ENCODE measurements at places on chromosomes 5 and 9.
A peak's percentile ranks its signal among the peaks of the same experiment; 100 is the strongest.

DNA sequence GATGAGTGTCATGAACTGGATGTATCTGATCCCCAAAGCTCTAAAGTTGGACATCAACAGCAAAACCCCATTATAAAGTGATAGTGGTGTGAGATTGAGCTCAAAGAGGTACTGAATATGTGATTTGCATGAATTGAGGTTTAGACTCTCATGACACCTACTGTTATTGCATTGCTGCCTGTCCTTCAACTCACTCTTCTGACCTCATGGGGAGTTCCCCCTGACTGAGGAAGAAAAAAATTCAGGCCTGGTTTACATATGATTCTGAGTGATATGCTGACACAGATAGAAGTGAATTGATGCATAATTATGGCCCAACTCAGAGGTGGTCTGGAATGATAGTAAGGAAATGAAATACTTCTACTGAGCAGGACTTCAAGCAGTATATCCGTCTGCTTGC, 76.2 kb upstream of the CHD1 start:
- DNase-seq, result no peak

DNA sequence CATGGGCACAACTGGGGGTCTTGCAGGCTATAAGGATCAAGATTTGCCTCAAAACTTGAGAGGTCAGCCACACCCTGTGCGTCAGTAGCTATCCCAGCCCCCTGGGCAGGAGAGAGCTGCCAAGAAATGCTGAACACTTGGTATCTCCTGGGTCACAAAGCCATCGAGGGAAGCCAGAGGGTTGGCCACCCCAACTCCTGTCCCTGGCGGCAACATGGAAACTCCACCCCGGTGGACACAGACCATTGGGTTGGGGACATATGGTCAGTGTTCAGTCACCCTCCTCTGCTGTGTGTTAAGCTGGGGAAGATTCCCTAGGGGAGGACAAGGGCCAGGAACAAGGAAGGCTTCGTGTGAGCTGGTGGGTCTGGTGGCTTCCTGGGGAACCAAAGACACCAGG, 140.6 kb downstream of the C5orf15 start:
- no peak for DNase-seq

GRCh38 chr5:100827481-100827889, 75.6 kb downstream of the ST8SIA4 start:
- no peak for DNase-seq

- DNase-seq, result no peak
Measured at GRCh38 chr5:143159031-143159430, 244.5 kb downstream of the NR3C1 start.

GRCh38 chr5:15159606-15160005, 288.0 kb upstream of the ANKH start:
- DNase-seq, result no peak

- no peak for DNase-seq
Measured at GRCh38 chr9:79014929-79015699, 556.7 kb upstream of the TLE4 start.

- DNase-seq, result peak; percentile 65
Measured at GRCh38 chr5:36690041-36690961, 83.9 kb downstream of the SLC1A3 start.

GRCh38 chr5:1655496-1656270, 131.9 kb upstream of the LPCAT1 start:
- DNase-seq, result no peak

DNA sequence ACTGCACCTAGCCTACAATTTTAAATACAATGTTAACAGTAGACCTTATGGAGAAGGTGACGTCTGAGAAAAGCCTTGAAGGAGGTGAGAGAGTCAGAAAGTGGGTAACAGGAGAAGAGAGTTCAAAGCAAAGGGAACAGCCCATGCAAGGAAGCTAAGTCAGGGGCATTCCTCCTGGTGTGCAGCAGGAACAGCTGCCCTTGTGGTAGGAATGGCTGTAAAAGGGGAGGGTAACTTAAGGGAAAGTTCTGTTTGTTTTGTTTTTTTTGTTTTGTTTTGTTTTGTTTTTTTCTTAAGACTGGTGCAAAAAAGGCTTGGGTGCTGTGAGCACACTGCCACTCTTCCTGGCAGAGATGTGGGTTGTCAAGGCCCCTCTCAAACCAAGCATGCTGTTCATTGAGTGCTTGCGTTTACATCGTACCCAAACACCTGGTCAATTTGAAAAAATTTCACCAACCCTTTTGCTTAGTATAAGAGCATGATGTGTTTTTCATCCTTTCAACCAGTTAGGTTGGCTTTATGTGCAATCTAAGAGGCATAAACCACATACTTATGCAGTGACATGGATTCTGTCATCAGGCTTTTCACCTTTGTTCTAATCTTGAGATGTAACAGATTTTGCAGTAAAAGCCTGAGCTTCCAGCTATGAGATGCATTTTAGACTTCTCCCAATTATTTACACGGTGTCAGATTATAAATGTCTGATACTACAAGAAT, 279.7 kb downstream of the GLIS3 start:
- DNase-seq, result no peak

DNA sequence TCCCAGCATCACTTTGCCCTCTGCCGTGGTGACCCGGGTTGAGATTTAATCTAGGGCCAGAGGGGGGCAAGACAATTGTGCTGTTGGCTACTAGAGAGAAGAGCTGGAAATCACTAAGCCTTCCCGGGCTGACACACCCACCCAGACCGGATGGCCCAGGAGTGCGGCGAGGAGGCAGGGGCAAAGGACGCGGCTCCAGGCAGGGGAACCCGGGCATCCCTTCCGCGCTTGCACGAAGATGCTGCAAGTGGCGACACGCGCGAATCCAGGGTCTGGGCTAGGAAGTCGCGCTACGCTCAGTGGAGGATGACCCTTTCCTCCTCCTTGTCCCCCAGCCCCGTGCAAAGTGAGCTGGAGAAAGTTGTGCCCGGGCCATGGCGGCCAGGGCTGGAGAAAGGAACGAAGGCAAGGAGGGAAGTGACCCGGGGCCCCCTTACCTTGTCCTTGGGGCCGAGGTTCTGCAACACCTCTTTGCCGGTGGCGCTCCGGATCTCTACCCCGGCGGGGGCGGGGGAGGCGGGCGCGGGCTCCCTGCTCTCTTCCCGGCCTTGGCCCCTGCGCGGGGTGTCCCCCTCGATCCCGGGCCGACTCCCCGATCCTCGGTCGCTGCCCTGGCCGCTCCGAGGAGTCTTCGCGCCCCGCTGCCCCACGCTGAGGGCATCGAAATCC, 693 bp downstream of the DPYSL3 start:
- no peak for DNase-seq

DNA sequence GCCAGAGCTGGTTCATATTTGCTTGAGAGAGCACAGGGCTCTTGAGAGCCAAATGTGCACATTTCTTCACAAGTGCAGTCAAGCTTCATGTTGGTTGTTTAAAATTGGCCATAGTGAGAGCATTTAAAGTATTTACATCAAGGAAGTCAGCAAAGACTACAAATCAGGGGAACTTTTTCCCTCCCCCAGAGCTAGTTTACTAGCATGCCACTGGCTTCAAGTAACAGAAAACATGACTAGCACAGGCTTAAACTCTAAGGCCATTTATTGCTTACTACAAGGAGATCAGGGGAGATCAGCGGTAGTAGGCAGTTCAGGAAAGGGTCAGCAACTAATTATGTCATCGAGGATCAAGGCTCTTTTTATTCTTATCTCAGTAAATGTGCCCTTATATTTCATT, 11.0 kb upstream of the CCDC171 start:
- no peak for DNase-seq

DNA sequence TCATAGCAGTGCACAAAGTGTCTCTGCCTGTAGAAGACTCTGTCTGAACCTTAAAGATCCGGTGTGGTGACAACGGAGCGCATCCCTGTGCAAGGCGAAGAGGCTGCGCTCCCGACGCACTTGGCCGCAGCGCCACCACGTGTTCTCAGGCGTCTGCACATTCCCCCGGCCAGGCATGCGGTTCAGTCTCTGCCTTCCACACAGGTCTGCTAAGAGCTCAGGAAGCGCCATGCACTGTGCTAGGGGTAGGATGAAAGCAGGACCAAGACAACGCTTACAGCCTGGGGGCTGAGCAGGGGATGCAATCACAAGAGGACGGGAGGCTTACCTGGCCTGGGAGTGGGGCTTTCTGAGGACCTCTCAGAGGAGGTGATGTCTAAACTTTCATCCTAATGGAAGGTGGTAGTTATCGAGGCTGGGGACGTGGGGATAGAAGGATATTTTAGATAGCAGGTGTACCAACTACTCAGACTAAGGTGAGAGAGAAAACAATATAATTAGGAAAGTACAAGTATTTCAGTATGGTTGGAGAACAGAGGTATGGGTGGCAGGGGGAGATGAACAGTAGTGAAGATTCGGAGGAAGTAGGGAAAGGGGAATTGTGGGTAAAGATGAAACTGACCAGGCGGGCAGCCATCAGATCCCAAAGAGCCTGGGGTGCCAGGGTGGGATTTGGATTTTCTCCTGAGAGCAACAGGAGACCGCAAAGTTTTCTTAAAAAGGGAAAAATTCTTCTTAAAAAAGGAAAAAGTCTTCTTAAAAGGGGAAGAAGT, 13.3 kb downstream of the CAPSL start:
- DNase-seq, result peak; percentile 43

- no peak for DNase-seq
Measured at GRCh38 chr9:131194762-131195161, 69.4 kb downstream of the NUP214 start.

DNA sequence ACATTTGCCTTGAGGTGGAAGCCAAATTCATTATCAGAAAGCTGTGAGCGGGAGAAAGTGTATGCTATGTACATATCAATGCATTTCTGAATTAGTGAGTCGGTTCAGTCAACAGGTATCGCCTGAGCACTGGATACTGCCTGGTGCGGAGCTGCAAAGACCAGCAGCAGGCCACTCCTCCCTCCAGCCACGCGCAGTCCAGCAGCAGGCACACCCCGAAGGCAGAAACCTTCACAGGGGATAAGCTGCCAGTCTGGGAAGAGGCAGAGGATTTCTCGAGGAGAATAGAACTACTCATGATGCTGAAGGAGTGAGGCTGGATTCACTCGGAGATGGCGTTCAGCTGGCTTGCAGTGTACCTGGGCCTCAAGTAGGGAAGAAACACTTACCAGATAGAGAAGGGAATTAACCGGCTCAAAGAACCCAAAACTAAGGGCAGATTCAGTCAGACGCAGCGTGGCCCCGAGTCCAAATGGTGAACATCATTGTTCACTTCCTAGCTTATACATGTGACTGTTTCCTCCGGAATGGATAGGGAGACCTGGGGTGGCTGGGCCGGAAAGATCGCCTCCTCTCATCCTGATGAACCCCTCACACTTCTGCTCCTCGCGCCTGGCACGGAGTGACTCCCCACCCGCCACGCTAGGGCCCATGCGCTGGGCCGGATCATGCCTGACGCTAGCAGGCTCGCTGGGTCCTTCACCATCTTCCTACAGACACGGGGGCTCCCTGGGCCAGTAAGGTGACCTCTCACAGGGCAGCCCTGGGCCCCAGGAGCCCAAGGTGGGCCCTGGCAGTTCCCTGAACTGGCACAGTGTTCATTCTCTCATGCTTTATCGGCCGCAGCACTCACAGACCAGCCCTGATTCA, 78.1 kb upstream of the SPATA31C2 start:
- no peak for DNase-seq

DNA sequence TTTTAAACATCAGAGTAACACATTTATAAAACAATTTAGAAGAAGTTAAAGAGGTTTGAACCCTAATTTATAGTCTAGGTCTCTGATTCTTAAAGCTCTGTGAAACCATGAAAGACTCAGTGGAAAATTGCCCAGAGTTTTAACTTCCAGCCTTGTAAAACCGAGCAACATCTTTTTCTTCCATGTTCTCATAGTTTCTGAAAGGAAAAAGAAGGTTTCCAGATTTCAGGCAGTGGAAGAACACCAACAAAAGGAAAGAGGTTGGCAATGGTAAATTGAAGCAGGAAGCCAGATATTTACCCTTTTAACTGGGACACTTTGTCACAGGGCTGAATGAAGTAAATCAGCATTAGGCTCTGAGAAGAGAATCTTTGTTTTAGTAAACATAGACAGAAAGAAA, 1999.3 kb downstream of the MAT2B start:
- no peak for DNase-seq

DNA sequence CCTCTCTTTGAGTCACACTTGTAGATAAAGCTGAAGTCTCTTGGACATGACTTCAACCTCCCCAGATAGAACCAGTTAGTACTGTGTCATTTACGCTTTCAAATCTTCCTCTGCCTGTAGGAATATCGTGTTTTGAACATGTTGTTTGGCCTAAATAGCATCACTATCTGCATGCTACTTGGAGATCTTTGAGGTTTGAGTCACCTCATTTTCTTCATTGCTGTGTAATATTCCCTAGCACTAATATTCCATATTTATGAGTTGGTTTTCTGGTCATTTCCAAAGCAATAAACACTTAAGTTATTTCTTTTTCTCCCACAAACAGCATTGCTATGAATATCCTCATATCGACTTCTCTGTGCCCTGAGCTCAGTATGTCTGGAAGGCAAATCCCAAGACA, 100.3 kb downstream of the ROR2 start:
- no peak for DNase-seq

DNA sequence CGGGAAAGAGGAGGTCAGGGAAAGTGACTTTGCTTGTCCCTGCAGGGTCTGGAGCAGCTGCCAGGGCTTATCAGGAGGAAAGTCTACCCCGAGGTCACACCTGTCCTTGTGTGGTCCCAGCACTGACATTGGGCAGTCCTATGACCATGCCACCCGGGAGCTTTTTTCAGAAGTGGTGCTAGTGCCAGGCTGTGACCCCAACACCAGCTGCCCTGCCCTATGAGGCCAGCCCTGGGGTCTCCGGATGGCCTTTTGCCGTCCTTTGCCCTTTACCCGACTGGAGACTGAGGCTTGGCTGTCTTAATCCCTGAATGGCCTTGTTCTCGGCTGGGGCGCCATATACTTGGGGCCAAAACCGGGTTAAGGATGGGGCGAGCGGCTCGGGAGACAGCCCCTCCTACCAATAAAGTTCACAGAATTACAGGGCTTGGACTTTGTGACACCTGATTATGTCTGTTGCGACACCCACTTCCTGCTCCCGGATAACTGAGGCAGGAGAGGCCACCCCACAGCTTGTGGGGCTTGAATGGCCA, 22.2 kb upstream of the SLC9A3 start:
- no peak for DNase-seq

DNA sequence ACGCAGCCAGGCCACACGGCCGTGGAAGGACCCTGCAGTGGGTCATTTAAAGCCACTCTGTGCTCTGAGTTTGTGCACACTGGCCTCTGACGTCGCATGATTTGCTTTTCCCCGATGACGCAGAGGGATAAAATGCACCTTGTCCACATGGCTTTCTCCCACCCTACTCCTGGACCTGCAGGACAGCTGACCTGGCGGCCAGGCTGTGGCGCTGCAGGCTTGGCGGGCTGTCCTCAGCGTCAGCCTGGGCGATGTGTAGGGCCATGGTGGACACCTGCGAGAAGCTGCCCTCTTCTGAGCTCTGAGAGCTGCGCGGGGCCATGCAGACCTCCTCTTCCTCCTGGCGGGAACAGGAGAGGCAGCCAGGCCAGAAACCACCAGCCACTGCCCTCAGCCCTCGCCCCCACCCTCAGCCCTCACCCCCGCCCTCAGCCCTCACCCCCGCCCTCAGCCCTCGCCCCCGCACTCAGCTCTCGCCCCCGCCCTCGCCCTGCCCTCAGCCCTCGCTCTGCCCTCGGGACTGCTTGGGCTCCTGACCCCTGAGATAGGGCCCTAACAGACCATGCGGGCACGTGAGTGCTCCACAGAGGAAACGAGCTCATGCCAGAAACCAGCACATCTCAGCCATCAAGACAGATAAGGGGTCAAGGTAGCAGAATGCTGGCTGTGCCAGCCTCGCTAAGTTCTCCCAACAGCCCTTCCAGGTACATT, 20.0 kb upstream of the SCGB3A1 start:
- no peak for DNase-seq

GRCh38 chr9:124164811-124165210, 92.9 kb upstream of the NEK6 start:
- no peak for DNase-seq

GRCh38 chr9:76216161-76216649, 178.0 kb downstream of the RFK start:
- DNase-seq, result no peak
